ENCODE measurements at places on chromosomes 3 and 15.

DNA sequence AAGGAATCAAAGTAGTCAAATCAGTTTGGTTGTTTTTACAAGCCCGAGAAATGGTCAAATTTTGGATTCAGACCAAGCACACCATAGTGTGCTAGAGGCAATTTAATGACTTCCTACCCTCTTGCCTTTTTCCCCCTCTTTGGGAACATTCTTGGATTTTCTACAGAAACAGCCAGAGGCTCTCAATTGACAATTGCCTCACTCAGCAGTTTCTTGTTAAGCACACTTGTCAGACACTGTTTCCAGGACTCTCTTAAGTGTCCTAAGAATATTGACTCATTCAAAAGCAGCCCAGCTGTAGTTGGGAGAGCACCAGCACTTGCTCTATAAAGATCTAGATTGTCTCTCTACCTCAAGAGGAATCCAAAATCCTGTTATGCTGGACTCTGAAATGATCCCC, 1.5 kb upstream of the SLC35G2 start:
- no peak for DNase-seq

DNA sequence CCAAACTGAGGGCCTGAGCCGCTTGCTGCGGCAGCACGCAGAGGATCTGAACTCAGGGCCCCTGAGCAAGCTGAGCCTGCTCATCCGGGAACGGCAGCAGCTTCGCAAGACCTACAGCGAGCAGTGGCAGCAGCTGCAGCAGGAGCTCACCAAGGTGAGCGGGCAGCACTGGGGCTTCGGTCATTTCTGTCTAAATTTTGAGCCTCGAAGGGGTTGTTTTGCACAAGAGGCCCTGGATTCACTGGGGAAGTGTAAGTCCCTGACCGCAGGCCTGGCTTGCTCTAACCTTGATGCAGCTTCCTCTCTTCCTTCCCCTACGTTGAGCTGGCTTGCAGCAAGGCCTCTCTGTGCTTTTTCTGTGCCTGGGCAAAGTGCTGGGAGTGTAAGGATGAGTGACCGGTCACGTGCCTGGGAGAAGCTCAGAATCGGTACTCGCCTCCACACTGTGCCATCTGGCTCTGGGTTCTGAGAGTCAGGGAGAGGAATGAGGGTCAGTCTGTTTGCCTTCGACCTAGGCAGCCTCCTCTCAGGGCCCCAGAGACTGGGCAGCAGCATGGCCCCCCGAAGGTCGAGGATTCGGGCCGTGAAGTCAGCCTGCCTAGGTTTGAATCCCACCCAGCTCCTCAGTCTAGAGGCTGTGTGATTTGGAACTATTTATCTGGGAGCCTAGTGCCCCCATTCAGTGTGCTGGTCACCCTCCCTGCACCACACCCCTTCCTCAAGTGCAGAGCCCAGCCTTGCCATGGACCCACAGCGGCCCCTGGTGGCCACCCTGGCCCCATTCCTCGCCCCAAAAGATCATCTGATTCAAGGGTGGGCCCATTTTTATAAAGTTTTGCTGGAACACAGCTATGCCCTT, 1.4 kb downstream of the FES start:
- peak; percentile 92 for DNase-seq

GRCh38 chr3:11331101-11331500, 58.9 kb downstream of the ATG7 start:
- DNase-seq: no peak

GRCh38 chr15:76953913-76954312, 22.4 kb downstream of the RCN2 start:
- no peak for DNase-seq

DNA sequence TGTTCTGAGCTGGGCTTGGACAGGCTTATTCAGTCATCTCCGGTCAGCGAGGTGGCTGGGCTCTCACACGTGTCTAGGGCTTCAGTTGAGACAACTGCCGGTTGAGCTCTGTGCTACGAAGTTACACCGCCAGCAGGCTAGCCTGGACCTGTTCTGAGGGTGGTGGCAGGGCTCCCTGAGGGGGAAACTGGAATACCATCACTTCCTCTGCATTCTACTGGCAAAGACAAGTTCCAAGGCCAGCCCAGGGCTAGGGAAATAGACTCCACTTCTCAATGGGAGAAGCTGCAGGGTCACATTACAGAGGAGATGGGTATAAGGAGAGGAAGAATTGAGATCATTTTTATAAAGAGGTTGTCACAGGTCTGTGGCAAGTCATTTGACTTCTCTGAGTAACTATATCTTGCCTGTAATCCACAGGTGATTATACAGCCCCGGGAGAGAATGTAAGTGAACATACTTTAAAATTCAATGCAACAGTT, 106.8 kb upstream of the IL12A start:
- no peak for DNase-seq

GRCh38 chr3:78912259-78912658, 855.5 kb downstream of the ROBO1 start:
- no peak for DNase-seq

DNA sequence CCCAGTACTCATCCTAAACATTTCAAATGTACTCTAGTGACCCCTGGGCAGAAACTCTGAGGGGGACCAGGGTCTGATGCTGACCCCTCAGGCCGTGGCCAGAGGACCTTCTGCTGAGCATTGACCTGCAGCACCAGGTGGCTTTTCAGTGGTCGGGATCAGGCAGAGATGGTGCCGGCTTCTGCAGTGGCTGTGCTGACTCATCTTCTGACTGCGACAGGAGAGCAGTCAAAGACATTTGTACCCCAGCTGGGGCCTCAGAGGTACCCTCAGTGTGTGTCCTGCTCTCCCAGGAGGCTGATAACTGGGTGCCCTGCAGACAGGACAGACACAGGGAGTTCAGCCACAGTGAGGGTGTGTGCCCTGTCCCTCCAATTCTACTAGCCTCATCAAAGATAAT, 36.6 kb upstream of the IQCF6 start:
- DNase-seq: no peak

GRCh38 chr3:135458541-135459322, 506.8 kb upstream of the PPP2R3A start:
- DNase-seq: no peak

DNA sequence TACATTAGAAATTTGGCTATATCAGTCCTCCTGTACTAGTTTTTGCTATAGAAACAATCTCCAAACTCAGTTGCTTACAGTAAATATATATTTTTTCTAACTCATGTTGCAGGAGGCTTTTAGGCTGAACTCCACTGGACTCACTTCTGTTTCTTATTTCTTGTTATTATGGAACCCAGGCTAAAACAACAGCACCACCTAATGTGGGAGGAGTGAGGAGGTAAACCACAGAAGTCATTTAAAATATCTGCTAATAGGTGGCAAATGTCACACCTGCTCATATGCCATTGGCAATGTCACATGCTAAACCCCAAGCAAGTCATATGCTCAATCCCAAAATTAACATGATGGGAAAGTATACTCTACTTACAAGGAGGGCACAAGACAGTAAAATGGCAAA, 462.2 kb downstream of the PLOD2 start:
- DNase-seq: no peak

GRCh38 chr3:2697589-2697988, 412.6 kb downstream of the IL5RA start:
- DNase-seq: no peak

Data from activated effector memory CD4-positive, alpha-beta T cell treated with anti-CD3 and anti-CD28 coated beads, Interleukin-2, amount 50 U/mL, for 16 hours (primary cell).